Stimulated activated CD4-positive, alpha-beta T cell treated with anti-CD3 and anti-CD28 coated beads, Interleukin-4, amount 100 ng/mL, for 48 hours (primary cell): ENCODE measurements at places on chromosomes 7 and 10.

DNA sequence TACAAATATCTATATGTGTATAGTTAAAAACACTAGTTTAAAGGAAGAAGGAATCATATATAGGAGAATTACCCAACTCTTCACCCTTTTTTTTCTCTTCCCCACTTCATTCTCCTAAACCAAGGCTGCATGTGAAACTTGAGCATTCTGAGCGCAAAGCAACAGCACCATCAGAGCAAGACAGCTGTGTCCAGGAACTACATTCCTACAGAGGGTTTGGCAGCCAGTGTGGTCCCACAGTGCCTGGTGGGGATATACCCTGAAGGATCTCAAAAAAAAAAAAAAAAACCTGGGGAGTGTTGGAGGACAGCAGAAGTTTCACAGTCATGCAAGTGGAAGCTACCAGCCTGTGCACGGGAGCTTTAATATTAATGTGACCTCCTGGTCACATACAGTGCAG is 310.4 kb downstream of the CTNNA3 start:
- DNase-seq: no peak

DNA sequence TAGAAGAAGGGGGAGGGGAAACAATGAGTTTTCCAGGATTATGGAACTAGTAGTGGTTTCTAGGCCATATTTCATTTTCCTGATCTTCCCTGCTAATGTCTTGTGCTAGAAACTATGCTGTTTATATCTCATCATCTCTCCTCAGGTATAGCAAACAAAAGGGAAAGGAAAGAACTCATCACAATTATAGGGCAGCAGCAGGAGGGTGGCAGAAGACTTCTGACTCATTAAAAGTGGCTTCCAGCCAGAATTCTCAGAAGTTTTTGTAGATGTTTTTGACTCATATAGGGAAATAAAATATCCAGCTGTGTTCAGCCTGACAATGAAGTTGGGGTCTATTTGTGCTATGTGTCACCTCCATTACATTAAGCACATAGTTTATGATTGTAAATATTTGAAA is 6.5 kb downstream of the AHR start:
- no peak for DNase-seq

- no peak for DNase-seq
Measured at GRCh38 chr10:124465003-124465776, 3.6 kb downstream of the LHPP start.

DNA sequence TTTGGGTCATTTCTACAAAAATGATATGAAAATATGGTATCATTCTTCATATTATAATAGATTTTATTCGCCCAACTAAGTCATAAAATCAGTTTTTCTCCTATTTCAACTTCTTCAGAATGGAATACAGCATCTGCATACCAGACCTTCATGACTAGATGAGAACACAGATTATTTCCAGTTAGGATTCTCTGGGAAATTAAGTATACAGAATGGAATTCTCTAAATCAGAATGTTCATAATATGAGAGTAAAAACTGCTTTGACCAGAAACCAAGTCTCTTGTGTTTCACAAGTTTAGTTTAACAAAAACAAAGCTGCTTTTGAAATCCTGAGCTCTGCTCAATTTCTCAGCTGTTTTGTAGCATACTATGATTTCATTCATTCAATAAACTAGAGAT is 160.3 kb upstream of the SEMA3A start:
- no peak for DNase-seq

DNA sequence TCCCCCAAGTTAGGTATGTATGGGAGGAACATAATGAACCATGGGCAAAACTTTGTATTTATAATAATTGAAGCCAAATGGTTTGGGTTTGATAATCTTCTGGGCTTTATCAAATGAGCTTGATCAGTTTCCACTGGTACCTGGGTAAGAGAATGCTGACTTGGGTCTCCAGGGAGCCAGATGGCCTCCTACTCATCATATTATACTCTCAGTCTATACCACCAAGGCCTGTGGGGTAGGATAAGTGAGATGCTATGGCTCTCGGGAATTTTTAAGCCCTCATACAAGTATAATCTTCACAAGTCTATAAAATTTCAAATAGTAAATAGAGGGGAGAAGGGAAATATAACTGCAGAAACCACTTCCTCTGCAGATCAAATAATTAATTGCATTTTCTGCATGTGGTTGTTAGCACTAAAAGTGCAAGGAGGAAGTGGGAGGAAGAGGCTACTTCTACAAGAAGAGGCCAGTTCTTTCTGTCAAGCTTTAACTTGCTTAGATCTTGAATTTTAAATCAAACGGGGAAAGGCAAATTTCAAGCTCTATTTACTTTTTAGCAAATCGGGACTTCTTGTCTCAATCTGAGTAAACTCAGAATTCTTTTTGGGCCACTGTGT is 349.0 kb downstream of the SORCS1 start:
- no peak for DNase-seq

DNA sequence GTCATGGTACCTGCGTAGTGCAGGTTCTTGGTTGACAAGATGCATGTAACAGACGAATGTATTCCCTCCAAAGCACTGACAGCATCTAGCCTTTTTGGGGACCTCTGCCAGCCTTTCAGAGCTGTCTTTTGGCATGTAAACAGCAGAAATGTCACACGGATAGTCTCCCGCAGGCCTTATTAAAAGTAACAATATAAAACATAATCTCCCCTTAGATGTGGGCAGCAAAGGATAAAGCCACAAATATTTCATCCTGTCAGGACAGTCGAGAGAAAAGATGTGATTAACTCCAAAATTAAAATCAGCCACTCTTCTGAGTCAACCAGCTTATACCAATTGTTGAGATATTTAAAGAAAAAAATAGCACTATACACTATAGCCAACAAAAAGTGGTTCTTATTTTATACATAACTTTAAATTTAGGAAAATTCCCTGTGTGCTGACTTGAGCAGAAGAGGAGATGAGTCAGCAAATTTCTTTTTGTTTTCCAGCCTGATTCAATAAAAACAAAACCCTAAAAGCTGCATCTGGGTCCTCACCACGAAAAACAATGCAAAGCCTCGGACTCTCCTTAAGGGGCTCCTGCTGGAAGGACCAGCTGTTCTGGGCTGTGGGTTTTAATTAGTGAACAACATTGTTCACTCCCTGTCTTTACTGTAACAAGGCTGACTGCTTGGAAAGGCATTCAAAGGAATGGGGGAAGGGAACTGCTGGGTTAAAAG is 240.2 kb downstream of the ADAM12 start:
- no peak for DNase-seq

DNA sequence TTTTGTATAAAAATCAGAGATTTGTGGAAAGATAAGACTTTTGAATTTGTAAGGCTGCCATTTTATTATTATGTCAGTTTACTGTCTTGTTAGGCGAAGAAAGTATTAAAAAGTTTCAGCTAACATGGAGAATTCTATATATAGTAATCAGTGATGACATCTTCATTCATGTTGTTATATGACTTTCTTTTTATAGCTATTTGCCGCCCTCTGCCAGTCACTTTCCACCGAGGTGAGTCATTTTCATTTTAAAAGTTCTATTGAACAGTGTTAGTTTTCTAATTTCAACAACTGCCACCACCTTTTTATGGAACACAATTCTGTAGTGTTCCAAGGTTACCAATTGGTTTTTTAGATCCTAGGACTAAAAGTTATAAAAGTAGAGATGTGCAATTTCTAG is 11.8 kb downstream of the CUTC start:
- DNase-seq: no peak

DNA sequence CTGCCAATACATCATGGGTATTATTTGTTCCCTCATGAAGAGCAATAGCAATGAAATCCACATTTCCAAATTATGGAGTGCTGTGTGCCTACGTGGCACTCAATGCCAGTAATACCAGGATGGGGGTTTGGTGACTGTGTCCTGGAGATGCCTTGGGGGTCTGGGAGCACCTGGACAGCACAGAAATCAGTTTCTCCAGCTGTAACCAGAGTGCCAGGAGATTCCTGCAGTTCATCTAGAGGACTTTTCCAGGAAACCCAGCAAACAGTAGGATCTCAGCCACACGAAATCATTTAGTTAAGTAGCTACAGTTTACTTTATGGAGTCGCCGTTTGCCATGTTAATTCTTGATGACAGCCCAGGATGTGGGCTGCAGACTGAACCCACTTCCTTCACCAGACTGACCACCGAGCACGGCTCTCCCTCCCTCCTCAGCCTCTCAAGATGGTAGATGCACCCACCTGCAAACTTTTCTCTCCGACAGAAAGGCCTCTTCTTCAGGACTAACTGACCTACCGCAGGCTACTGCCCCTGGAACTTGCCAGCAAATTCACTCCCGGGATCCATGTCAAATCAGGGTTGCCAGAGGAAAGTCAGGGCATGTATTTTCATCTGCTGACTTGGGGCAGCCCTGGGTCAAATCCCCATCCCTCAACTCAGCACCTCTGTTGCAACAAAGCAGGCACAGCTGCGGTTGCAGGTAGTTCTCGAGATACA is 30.3 kb downstream of the MKI67 start:
- DNase-seq: no peak

DNA sequence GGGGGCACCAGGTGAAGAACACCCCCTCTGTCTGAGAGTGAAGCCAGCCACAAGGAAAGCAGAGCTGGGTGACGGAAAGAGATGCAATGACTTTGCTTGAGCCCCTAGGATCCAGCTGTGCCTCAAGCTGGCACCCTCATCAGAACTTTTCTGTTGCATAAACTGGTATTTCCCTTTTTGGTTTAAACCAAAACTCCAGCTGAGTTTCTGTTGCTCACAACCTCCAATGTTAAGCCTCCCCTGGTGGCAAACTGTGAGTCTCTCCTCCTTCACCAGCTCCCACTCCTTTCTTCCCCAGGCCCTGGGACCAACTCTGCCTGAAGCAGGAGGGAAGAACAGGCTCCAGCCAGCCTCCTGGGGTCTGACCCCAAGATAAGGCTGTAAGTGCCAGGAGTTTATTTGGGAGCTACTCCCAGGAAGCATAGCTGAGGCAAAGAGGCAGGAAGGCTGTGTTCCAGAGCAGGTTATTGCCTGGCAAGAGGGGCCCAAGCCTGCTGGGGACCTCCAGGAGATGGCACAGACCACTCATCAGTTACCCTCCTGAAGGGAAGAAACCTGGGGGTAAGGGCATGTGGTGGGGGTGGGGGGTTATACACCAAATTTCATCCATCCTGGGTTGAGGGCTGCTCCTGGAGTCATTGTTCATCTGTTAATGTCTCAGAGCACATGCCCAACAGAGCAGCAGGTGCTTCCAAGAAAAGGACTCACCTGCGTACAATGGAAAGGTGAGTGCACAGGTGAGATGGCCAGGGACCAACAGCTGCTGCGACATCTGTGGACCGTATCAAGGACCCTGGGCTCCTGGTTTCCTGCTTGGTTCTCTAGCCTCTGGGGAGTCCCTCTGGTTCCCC is 73.3 kb upstream of the NANOS1 start:
- no peak for DNase-seq

GRCh38 chr7:24591152-24591551 is 17.9 kb downstream of the PALS2 start:
- DNase-seq: no peak

GRCh38 chr10:92993699-92994272 is 66.8 kb upstream of the CYP26C1 start:
- no peak for DNase-seq
